ENCODE measurements at places on chromosomes 7 and 10. TPM values are rescaled to one million over a fixed set of nuclear protein-coding genes. Genes with fewer than 3 reads are reported as not detected.

DNA sequence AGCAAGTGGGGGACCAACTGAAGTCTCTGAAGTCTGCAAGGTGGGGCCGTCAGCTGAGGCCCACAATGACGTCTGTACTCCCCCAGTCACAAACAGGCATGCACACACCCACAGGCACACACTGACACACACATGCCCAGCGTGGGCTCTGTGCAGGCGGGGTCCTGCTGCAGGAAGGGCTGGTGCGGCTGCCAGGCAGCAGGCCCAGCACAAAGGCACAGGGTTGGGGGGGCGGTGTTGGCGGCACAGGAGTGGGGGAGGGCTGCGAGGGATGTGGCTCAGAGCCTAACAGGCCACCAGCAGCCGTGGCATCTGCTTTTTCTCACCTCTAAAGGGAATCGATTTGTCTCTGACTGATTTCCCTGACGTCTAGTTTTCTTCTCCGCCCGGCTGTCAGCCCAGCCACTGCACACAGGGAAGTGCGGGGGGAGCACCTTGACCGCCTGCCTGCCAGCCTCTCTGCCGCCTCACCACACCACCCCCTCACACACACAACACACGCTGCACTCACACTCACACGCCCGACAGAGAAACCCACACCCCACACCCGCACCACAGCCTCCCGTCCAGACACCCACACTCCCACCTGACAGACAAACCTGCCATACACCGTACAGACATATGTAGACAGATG, 43.5 kb upstream of the ZMIZ1 start:
- peak; percentile 70 for DNase-seq

BAIAP2L1 gene
- total RNA-seq, result 1.6 TPM

ARHGEF5 gene
- total RNA-seq, result 9.7 TPM

BAZ1B gene
- total RNA-seq, result 43.5 TPM

- peak; percentile 95 for DNase-seq
These were observed 1.1 kb upstream of the TRIP6 start for GRCh38 chr7:100865938-100866728.

NRAP gene
- total RNA-seq, result 0.09 TPM

HOXA6 gene
- 8.6 TPM for total RNA-seq

GRCh38 chr10:130809761-130810515, 501.6 kb downstream of the TCERG1L start:
- DNase-seq, result peak; percentile 64

MRLN gene
- total RNA-seq, result 0.38 TPM

DNA sequence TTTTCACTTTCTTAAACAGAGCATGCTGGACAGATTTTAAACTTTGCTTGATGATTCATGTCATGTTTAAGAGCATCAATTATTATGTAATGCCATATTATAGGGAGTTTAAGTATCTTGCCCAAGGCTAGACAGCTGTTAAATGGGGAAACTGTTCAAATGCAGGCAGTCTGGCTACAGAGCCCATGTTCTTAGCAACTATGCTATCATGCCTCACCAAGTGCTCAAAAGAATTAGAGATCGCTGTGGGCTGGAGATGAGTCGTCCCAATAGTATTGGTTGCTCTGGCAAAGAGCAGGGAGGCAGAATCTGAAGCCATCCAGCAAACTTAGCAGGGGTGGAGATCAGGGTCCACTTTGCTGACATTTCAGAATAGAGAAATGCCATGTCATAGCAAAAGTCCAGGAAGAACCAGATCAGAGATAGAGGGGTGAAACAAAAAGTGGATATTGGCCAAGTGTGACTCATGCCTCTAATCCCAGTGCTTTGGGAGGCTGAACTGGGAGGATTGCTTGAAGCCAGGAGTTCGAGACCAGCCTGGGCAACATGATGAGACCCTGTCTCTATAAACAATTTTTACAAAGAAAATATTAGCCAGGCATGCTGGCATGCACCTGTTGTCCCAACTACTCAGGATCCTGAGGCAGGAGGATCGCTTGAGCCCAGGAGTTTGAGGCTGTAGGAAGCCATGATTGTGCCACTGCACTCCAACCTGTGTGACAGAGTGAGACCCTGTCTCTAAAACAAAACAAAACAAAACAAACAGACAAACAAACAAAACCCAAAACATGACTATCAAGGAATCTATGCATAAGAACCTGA, 57.8 kb downstream of the BAMBI start:
- DNase-seq, result no peak

GRCh38 chr7:14858410-14858809, 44.1 kb downstream of the DGKB start:
- DNase-seq, result no peak

- DNase-seq, result peak; percentile 93
These were observed 9.2 kb downstream of the ITPRIP start for GRCh38 chr10:104328896-104329710.

PLA2G12B gene
- total RNA-seq, result not detected

GRCh38 chr10:53108317-53108934, 335.8 kb upstream of the MBL2 start:
- DNase-seq, result no peak

CALML3 gene
- not detected for total RNA-seq

DNA sequence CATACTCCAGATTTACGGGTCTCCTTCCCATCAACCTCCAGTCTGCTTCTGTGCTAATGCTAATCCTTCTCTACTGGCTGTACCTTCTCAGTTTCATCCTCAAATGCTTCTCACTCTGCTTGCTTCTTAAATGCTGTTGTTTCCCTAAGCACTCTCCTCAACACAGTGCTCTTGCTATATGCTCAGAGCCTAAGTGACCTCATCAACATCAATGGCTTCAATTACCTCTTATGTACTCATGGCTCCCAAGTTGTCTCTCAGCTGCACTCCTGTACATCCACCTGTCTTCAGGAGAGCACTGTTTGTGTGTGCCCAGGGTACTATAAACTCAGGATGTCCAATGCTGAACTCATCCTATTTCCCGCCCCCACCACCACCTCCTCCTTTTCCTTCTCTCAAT, 22.5 kb downstream of the ELAPOR2 start:
- DNase-seq, result no peak

HYAL4 gene
- total RNA-seq, result not detected

- peak; percentile 83 for DNase-seq
These were observed 299.6 kb upstream of the NFE2L3 start for GRCh38 chr7:25852211-25852938.

LRRN3 gene
- 1.3 TPM for total RNA-seq

- DNase-seq, result no peak
These were observed 16.0 kb downstream of the HIF1AN start for GRCh38 chr10:100551738-100552137.

- no peak for DNase-seq
These were observed 1.3 kb downstream of the MKI67 start for GRCh38 chr10:128124813-128125403.

DNA sequence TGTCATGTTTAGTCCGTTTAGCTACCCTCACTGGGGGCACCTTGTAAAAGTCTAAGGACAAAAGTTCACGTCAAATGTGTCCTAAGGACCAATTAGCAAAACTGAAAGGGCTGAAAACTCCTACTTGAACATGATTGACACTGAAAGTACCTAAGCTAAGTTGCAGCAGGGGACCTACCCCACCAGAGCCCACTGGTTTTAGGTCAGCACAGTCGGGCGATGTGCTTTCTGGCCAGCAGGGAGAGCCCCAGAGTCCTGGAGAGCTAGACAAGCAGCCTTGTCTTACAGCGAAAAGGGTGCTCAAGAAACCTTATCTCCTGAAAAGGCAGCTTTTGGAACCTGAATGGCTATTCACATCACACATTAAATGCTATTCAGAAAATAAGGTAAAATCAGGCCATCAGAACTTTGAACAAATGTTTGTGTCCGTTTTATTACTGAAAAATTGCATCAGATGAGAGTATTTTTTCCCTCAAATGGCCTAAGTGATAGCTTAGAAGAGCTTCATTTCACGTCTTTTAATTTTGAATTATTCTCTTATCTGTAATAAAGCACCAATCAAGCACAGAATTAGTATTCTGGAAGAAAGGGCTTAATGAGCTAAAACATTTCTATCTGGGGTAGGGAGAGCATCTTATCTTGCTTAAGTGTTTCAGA, 52.2 kb upstream of the MKI67 start:
- DNase-seq, result no peak

DNA sequence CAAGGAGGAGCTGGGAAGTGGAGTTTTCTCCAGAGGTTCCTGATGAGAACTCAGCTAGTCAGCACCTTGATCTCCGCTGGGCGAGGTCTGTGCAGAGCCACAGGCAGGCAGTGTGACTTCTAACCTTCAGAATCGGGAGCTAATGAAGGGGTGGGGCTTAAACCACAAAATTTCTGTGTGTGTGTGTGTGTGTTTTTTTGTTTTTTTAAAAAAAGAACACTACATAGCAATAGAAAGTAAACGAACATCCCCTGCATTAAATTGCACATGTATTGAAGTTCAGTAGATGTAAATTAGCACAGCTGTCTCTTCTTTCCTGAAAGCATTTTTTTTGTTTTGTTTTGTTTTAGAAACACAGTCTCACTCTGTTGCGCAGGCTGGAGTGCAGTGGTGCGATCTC, 46.2 kb downstream of the RBM17 start:
- DNase-seq, result no peak

DNA sequence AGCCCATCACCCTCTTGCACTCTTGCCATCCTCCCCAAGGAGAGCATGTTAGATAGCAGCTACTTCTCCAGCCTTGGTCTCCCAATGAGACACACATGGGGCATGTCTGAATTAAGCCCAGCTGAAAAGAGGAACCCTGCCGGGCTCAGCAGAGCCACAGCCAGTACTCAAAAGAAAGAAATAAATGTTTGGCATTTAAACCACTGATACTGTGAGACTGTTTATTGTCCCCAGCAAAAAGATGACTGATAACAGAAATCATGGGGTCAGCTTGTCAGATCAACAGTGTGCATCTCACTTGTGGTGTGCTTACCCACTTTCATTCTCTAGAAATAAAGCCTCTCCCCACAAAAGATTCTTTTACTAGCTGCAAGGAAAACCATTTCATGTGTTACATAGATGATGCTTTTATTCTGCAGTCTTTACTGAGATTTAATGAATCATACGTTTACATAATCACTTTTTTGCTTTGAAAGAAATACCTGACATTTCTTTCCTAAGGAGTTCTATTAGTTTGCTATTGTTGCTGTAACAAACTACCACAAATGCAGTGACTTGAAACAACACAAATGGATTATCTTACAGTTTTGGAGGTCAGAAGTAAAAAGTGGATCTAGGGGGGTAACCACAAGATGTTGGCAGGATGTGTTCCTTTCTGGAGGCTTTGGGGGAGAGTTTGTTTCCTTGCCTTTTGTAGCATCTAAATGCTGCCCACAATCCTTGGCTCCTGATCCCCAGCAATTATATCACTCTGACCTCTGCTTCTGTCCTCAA, 20.9 kb downstream of the ANKRD7 start:
- no peak for DNase-seq

DNA sequence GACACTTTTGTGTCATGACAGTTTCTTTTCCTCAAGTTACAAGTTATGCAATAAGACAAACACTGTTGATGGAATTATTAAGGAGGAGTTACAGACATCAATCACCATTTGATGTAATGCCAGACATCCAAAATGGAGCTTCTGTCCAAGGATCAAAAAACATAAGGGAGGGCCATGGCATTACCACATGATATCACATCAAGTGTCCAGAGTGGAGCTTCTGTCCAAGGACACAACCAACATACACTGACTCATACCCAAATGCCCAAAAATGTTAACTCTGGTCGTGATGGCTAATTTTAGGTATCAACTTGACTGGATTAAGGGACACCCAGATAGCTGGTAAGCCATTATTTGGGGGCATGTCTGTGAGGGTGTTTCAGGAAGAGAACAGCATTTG, 140.4 kb downstream of the DOCK4 start:
- DNase-seq, result no peak

- DNase-seq, result no peak
These were observed 11.3 kb downstream of the TFR2 start for GRCh38 chr7:100630066-100630465.

- no peak for DNase-seq
These were observed 698.6 kb downstream of the SORCS3 start for GRCh38 chr10:105339669-105340068.

TFR2 gene
- total RNA-seq, result 0.83 TPM

CYP3A5 gene
- 1.8 TPM for total RNA-seq

DNA sequence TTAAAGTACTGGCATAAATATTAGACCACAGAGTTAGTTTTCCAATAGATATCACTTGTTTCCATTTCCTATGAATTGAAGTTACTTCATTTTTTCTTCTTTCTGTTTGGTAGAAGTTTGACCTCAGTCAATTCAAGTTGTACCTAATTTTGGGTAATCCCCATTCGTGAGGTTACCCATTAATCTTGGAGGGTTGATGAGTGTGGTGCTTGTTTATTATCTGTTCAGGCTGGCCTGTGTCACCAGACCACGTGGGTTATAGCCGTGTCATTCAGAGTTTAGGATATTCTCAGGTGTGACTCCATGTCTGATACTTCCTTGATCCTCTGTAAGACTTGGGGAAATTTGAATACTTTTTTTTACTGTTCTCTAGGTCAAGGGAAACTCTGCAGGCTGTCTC, 133.9 kb upstream of the TPK1 start:
- DNase-seq, result no peak

- no peak for DNase-seq
These were observed 1.8 kb downstream of the CCDC6 start for GRCh38 chr10:59904426-59905065.

KCNH2 gene
- total RNA-seq, result 27.3 TPM

OPN4 gene
- not detected for total RNA-seq

GLI3 gene
- total RNA-seq, result 27.2 TPM

DNA sequence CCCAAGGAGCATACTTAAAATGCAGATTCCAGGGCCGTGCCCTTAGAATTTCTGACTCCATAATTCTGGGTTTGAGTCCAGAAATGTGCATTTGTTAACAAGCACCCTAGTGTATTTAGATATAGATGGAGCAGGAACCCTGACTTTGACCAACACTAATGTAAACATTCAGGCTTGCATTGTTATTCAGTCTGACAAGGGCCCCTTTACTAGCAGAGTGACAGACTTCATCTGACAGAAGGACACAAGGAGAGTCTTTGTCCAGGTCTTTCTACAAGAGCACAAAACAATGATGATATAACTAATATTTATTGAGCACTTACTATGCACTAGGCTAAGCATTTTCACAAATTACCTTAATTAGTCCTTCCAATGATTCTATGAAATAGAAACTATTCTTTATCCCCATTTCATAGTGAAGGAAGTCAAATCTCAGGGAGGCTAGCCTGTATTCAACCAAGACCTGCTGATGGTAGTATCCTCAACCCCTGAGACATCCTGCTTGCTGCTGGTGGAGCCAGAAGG, 3.9 kb downstream of the RBP4 start:
- DNase-seq, result no peak

ITPRID1 gene
- not detected for total RNA-seq

ASIC3 gene
- 1.5 TPM for total RNA-seq

GRCh38 chr7:105849122-105849855, 27.1 kb downstream of the ATXN7L1 start:
- DNase-seq, result no peak

PIK3CG gene
- 4.7 TPM for total RNA-seq

PLXNA4 gene
- total RNA-seq, result 61.2 TPM
